ENCODE measurements at places on chromosomes 5 and 9. TPM values are rescaled to one million over a fixed set of nuclear protein-coding genes. Genes with fewer than 3 reads are reported as not detected.

Gene TPPP
- polyA plus RNA-seq: 0.79 TPM

Gene SMAD5
- polyA plus RNA-seq: 22.7 TPM

Gene C5orf52
- not detected for polyA plus RNA-seq

Gene MLANA
- polyA plus RNA-seq: not detected

Gene C9orf153
- not detected for polyA plus RNA-seq

Data from CD8-positive, alpha-beta memory T cell (primary cell).